ENCODE measurements at places on chromosomes 4 and X.

DNA sequence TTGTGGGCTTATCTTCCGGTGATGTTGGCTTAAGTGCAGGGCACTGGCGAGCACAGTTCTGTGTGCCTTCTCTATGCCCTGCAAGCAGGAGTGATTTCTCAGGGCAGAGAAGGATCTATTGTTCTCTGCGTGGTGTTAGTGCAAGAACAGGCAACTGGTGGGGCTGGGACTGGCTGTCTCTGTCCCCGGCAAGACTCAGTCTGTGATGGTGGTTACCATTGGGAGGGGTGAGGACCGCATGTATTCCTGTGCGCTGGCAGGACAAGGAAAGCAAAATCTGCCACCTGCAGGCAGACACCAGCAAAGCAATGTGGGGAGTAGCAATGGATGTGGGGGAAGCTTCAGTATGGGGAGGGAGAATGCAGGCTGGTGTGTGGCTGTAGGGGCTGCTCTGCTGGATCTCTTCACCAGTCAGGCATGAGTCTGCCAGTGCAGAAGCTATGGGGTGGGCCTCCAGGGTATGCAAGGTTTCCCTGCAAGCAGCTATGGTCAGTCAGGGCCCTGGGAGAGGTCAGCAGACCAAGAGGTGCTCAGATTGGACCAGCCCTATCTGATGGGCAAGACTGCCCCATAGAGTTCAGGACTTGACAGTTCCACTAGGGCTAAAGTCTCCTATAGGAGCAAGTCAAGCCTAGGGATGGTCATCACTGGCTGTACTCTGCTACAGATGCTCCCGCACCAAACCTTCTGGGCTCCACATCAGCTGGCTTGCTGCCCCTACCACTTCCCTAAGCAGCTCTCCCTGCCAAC, 16.8 kb downstream of the PF4 start:
- DNase-seq, result no peak

GRCh38 chr4:113073451-113074005, 24.1 kb downstream of the ANK2 start:
- DNase-seq, result no peak

DNA sequence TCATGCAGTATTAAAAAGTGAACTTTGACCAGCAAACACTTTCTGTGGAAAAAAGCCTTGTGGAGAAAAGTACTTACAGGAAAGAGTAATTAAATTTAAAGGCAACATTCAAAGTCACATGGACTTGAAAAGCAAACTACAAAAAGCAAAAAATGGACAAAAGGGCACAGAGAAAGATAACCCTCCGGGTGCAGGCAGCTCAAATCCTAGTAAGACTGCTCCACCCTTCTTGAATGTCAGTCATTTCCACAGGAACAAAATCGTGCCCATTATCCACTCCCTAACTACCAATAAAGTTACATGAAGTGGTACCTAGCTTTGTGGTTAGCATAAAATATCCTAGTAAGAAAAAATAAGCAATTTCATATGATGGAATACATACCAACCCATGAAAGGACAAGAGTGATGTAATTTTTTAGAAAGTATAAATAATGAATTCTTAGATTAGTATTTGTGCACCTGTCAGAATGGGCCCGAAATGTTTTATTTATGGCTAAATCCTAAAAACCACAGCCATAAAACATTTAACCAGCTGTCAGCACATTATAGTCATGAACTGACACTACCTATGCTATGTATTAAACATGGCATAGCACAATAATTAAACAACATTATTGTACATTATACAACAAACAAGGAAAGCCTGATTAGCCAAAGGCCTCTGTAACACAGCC, 43.3 kb downstream of the MAML3 start:
- DNase-seq, result no peak

DNA sequence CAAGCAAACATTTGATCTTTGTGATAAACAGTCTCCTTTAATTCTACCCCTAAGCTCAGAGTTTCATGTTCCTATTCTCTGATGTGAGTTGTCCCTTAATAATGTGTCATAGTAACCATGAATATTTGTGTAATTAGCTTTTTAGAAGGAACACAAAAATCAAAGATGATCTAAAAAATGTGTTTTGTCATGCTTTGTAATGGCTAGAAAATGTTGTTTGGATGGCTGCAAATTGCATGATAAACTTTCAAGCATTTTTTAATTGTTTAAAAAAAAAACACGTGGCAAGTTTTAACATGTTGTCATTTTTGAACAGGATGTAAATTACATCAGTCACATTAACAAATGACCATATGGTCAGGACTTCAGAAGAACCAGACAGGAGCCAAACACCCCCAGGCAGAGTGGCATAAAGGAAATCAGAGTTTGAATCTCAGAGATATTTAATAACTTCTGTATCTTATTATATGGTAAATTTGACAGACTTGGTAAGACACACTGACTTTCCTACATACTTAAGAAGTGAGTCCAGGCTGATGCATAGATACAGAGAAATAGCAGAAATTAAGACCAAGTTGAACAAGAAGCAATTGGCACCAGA, 223.9 kb upstream of the VEGFC start:
- DNase-seq, result no peak

DNA sequence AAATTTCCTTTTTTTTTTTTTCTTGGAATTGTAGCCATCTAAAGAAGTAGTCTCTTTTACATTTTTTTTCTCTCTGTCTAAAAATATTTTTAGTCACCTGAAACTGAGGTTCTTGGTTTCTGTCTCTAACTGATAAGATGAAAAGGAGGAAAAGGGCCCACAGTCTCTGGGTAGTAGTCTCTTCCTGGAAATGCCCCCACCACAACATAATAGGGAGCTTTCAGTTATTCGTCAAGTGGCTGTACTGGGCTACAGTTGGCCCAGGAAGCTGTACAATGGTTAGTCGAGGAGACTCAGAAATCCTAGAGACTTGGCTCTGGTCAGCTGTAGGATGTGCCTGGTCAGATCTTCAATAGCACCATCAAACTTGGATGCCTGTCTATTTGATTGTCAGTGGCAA, 163.4 kb downstream of the ACTRT1 start:
- DNase-seq, result no peak

- DNase-seq, result no peak
Observed at GRCh38 chr4:108681321-108681809, 31.0 kb downstream of the OSTC start.

DNA sequence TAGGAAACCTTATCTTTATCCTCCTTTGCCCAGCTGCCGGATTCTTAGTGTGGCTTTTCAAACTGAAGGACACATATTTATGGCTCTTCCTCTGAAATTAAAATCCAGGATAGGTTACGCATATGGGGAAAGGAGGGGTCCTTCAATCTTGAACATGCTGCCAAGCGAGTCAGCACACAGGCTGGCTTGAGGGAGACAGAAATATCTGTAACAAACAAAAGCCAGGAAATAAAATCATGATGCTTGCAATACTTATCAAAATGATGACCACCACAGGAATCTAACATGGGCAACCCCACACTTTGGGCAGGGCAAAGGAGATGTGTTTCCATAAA, 196.4 kb upstream of the LDB2 start:
- no peak for DNase-seq

Data from stimulated activated CD8-positive, alpha-beta memory T cell treated with anti-CD3 and anti-CD28 coated beads, Interleukin-2, amount 100 ng/mL, for 1 hour (primary cell).